ENCODE measurements at places on chromosomes 4 and X.

DNA sequence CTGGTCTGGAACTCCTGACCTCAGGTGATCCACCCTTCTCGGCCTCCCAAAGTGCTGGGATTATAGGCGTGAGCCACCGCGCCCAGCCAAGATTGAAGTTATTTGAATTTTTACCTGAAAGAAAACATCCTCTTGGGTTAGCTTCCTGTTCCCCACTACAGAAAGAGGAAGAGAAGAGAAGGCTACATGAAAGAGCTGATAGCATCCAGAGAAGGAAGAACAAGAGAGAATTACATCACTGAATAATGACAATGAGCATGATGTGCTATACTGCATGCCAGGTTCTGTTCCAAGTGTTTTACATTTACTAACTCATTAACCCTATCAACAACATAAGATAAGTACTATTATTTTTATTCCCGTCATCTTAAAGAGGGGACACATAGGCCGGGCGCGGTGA is 11.5 kb upstream of the TBC1D1 start:
- no peak for DNase-seq

GRCh38 chr4:68570122-68570507 is 6.0 kb downstream of the UGT2B17 start:
- DNase-seq: no peak

DNA sequence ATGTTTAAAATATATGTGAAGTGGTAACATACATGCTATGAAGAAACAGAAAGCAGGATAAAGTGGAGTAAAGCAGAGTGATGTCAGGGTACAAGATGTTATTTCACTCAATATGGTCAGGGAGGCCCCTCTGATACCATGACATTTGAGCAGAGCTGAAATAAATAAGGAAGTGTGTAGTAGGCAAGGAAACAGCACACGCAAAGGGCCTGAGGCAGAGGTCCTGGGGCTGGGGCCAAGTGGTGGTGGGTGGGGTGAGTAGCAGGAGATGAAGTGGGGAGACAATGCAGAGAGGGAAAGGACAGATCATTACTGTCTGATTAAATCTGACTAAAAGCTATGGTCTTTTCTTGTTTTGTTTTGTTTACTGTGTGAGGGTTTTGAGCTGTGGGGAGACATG is 61.1 kb downstream of the FAM13A start:
- DNase-seq: no peak

DNA sequence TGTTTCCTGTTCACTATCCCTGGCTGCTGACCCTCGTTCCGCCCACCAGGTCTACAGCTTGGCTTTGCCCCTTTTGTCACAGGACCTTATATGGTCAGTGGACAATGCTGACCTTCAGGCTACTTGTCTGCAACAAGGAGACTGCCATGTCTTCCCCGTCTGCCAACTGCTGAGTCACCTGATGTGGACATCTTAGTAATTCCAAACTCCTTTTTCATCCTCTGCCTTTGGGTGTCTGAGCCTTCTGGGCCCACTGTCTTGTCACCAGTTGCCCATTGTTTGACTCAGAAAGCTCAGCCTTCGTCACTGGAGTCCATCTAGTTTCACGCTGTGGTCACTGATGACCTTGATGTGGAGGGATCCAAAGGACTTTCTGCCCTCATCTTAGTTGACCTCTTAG is 30.2 kb downstream of the GPRIN3 start:
- no peak for DNase-seq

DNA sequence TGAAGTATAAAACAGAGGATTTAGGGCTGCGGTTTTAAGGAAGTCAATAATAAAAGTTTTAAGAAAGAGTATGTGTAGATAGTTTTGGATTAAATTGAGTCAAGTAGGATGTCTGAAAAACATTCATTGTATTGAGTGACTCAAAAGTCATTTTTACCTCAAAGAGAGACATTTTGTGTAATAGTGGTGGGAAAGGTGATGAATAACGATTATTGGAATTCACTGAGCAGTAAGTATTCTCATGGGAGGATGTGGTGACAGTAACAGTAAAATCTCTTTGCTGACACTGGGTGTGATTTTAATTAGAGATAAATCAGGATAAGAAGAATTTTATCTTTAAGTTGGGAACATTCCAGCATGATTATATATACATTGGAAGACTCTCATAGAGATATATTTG is 233.6 kb downstream of the PDHA2 start:
- no peak for DNase-seq

GRCh38 chr4:15506464-15506863 is 36.8 kb downstream of the CC2D2A start:
- no peak for DNase-seq

GRCh38 chr4:1770245-1770644 is 22.8 kb upstream of the FGFR3 start:
- DNase-seq: no peak

- no peak for DNase-seq
These were observed 10.7 kb downstream of the CCNQ start for GRCh38 chrX:153588021-153588781.

DNA sequence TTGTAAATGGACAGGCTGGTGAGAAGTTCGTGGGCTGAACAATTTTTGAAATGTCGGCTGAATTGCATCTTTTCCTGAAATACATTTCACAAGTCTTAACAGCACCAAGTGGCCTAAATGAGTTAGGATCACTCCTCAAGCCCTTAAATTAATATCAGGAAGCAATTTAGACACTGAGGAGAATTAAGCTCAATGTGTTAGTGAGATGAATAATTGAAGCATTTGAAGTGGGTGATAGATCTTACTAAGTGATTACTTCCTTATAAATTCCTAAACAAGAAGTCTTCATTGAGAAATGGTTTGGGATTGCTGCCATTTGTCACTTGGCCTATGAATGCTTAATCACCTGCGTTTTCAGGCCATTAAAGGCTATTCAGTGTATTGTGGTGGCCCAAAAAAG is 116.8 kb downstream of the NAA11 start:
- DNase-seq: no peak

DNA sequence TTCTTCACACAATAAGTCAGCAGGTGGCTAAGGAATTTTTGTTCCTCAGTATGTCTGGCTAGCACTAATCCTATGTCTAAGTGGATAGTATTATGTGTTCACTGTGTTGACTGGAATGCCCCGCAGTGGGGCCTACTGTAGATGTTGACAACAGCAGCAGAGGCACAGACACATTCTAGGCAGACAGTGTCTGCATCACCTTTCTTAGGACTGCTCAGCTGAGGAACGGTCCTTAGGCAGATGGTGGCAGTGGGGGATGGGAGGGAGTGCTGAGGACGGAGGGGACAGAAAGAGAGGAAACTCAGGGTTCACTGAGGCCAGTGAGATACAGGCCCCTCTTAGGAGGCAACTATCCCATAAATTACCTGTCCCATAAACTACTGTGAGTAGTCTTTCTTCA is 44.6 kb upstream of the LEF1 start:
- no peak for DNase-seq

DNA sequence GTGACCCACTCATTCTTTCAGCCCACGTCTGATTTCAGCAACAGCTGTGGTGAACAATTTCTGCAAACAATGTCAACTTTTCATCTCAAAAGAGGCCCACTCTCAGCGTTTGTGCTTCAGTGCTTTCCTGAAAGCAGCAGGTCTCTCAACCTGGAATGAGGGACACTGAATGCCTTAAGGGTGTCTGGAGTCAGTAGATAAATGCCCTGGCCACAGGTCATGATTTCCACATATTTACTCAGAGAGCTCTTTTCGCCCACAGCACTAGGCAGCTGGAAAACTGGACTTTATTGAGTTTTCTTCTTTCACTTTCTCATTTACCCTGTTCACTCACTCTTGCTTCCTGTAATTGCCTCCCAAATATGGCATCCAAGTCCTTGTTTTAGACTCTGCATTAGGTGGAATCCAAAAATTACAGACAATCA is 52.8 kb downstream of the NPFFR2 start:
- DNase-seq: no peak

DNA sequence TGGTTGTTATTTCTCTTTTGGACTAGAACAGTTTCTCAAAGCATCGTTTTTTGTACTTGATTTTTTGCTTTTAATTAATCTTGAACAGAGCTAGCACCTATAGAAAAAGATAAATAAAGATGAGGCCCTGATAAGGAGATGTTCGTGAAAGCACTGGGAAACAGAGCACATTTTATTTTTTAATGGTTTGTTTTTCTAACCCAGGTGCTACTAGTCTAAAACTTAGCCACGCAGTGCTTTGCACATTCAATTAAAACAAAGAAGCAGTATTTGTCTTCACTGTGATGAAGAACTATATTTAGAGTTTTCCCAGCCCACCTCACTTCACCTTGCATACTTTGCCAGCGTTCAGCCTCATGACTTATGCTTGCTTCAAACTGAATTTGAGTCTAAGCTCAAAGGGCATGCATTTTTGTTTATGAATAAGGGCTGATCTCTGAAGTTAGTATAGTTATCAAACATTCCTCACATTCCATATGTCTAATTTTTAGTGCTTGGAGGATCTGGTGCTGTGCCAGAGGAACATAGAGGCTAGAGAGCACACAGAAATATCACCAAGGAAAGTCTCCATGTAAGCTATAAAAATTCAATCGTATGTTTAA is 76.7 kb downstream of the WWC2 start:
- no peak for DNase-seq

GRCh38 chr4:184282251-184282713 is 64.6 kb upstream of the ENPP6 start:
- peak; percentile 28 for DNase-seq

GRCh38 chr4:81227968-81228367 is 12.9 kb upstream of the PRKG2 start:
- no peak for DNase-seq

GRCh38 chr4:85498068-85498733 is 23.3 kb downstream of the ARHGAP24 start:
- no peak for DNase-seq

DNA sequence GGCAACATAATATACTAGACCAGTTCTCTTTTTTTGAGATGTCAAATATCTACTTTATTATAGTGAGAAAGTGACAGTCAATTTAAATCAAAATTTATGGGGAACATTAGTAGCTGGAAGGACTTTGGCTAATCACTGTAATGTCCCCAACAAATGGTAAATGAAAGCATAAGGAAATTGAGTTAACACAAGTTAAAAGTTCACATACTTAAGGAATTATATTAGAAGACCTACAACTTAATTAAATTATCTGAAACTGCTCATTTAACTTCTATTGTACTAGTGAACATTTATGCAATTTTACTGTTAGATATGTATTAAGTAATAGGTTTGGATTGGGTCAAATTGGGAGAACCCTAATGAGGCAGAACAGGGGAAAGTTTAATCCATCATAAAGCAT is 160.3 kb upstream of the TENM3 start:
- DNase-seq: no peak

- no peak for DNase-seq
These were observed 151.0 kb downstream of the ANTXR2 start for GRCh38 chr4:79922011-79922410.

DNA sequence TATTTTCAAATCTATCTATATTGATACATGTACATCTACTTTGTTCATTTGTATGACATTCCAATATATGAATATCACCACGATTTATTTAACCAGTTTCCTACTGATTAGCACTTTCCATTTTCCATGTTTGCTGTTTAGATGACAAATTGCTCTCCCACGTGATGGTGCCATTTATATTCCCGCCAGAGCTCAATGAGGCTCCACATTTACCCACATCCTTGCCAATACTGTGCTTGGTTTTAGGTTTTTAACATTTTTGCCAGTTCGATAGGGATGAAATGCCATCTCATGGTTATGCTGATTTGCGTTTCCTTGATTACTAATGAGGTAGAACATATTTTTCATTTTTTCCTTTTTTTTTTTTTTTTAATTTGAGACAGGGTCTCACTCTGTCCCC is 86.7 kb upstream of the TRIM2 start:
- DNase-seq: no peak

- DNase-seq: no peak
These were observed 150.8 kb upstream of the DIPK2B start for GRCh38 chrX:45351478-45351877.

DNA sequence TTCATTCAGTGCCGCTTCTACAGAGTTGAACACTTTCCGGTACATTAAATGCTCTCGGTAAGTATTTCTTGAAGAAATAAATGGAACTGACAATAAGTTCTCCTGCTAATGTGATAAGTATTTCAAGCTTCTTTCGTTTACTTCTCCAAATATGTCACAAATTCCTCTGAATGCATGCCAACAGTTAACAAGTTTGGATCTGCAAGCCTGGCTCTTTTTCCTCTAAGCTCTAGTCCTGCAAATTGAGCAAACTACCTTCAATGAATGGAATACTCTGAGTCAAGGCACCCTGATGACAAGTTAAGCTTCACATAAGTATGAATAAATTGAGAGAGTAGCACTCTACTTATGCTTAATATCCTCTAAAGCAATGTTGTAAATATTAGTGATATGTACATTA is 403.6 kb downstream of the PDGFC start:
- DNase-seq: no peak

- peak; percentile 75 for DNase-seq
These were observed 4.2 kb downstream of the PRDM8 start for GRCh38 chr4:80201252-80202151.

GRCh38 chrX:68717196-68717595 is 69.7 kb downstream of the STARD8 start:
- DNase-seq: no peak

DNA sequence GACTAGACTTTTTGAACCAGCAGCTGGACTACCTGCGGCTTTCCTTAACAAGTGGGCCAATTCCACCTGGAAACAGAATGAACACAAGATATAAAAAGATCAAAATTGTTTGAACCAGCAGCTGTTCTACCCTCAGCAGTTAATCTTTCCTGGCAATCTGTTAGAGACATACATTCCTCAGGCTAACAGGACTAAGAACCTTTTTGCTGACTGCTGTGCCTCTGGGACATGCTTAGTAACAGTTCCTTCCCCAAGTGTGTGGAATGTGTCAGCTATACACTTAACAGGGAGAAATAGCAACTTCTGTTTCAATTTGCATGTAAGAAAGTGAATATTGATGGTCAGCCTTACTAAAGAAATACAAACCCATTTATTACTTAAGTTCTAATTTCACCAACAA is 554.4 kb downstream of the ARAP2 start:
- DNase-seq: no peak

- DNase-seq: no peak
These were observed 53.7 kb upstream of the BCOR start for GRCh38 chrX:40151211-40152172.

DNA sequence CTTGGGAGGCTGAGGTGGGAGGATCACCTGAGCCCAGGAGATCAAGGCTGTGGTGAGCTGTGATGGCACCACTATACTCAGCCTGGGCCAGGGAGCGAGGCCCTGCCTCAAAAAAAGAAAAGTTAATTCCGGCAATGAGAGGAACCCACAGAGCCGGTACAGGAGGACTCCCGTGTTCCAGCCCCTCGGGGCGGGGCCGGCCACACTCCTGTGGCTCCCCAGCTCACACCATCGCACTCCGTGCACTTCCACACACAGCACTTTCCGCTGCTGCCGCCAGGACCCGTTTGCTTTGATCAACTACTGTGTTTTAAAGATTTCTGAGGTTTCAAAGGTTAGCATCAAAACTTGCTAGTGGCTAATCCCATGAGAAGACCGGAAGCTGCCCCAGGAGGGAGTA is 171.7 kb downstream of the AFAP1 start:
- no peak for DNase-seq

- DNase-seq: no peak
These were observed 147.7 kb upstream of the TBL1X start for GRCh38 chrX:9317176-9317575.

GRCh38 chr4:178192611-178193010 is 750.4 kb upstream of the AGA start:
- no peak for DNase-seq

Measured in activated CD4-positive, alpha-beta T cell treated with anti-CD3 and anti-CD28 coated beads, Interleukin-2, amount 50 U/mL, for 4 hours (primary cell).